ENCODE measurements at places on chromosomes 6 and 20.

GRCh38 chr6:39941138-39941537 lies 6.9 kb upstream of the MOCS1 start:
- no peak for DNase-seq

DNA sequence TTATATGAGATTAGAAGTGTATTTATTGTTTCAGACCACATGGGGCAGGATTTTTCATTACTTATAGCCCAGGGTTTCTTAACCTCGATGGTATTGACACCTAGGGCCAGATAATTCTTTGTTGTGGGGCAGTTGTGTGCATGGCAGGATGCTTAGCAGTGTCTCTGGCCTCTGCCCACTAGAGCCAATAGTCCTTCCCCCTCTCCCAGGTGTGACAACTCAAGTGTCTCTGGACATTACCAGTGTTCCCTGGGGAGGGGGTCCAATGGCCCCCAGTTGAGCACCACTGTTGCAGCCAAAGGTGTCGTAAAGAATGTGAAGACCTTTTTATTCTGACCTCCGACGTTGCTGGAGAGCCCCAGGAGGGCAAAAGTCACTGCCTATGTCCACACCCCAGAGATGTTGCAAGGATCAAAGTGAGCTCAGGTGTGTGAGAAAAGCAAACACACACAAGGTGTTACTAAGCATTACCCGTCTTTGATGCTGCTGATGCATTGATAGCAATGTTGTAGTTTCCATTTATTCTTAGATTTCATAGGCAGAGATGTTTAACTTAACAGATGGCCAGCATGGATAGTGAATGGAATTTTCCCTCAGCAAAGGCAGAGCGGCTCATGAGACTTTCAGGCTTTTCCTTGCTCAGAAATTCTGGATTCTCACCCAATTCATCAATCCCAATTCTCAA lies 22.2 kb downstream of the BANF2 start:
- DNase-seq, result no peak

GRCh38 chr6:43827898-43828297 lies 57.9 kb downstream of the VEGFA start:
- no peak for DNase-seq

DNA sequence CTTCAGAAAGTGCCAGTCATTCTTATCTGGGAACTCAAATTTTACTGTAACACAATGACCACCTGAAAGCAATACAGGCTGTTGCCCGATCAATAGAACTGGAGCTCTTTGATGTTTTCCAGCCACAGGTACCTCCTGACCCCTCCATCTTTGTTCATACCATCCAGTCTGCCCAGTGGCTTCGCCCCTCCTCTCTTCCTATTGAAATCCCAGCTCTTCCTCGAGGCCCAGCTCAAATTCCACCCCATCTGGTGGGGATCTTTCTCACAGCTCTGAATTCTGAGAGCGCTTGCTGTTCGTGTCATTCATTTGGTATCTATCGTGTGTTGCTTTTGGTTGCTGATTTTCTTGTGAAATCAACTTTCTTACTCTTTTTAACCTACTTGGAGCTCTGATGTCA lies 87.9 kb upstream of the CNKSR3 start:
- DNase-seq, result no peak

DNA sequence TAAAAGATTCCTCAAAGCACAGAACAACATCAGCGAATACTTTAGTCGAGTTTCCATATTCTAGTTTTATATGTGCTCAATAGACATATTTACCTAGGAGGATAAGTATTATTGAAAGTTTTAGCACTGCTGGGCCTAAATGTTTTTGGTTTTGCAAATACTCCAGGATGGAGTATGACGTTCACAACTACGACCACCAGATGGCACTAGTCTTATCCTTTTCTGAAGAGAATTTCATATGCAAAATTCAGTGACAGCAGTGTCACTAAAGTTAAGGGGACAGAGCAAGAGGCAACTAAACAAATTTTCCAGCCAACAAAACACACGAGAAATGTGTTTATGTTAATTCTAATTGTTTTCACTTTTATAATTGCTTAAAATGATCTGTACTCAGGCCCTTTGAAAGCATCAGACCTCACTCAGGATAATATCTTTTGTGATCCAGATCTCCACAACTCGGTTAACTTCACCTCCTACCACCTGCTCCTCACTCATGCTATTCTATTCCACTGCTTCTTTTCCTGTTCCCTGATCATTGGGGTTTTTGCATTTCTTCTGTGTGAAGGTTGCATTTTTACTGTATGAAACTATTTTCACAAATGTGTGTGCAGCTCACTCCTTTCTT lies 220.8 kb downstream of the TRDN start:
- no peak for DNase-seq

GRCh38 chr20:51899674-51900073 lies 97.4 kb upstream of the SALL4 start:
- DNase-seq, result no peak

GRCh38 chr6:122347280-122347679 lies 52.2 kb upstream of the HSF2 start:
- no peak for DNase-seq

DNA sequence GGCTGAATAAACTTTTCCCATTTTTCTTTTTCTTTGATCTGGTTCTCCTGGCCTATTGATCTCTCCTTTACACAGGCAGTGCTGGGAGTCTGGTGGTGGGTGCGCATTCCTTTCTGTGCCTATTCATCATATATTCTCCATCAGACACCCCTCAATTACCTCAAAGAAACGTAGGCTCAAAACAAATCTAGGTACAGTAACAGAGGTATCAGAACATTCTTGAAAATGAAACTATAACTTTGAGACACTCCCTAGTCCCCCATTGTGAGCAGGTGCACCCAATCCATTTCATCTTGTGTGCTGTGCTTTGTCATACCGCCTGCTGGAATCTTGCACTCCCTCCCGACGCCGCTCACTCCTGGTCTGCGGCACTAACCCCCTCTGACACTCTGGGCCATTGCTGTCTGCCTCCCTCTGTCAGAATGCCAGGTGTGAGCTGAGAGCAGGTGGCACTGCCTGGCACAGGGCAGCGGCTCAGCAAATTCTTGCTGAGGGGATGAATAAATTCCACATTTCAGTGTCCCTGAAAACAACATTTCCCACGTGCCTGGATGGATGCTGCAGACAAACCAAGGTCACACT lies 303.4 kb upstream of the EXOC2 start:
- DNase-seq, result no peak

DNA sequence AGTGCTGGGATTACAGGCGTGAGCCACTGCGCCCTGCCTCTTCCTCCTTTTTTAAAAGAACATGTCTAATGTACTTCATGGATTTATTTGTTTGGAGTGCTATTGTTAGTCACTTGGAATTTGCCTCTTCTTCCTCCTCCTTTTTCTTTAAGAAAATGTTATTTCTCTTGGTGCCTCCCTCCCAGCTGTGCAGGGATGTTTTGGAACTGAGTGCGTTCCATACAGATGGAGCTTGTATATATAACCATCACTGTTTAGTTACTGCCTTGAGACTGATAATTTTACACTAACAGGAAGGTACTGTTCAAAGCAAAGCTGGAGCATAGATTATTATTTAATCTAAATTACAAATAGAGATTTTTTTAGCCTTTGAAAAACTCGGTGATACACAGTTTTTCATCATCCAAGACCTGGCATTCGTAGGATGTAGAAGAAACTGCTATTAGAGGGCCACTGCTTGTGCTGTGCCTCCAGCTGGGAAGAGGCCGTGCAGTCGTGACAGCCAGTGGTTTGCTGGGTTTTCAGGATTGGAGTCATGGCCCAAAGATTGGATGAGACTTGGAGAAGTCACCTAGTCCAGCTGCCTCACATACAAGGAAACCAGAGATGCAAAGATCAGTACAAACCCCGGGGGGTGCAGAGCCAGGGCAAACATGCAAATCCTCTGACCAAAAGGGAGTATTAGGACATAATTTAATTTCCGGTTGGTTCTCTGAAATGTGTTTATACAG lies 123.1 kb downstream of the PLEKHG1 start:
- no peak for DNase-seq

GRCh38 chr20:17427638-17428037 lies 103.5 kb downstream of the BFSP1 start:
- DNase-seq, result no peak

- no peak for DNase-seq
Measured at GRCh38 chr6:71510856-71511255, 222.2 kb downstream of the OGFRL1 start.

GRCh38 chr6:168393126-168393870 lies 47.7 kb upstream of the SMOC2 start:
- DNase-seq, result no peak

DNA sequence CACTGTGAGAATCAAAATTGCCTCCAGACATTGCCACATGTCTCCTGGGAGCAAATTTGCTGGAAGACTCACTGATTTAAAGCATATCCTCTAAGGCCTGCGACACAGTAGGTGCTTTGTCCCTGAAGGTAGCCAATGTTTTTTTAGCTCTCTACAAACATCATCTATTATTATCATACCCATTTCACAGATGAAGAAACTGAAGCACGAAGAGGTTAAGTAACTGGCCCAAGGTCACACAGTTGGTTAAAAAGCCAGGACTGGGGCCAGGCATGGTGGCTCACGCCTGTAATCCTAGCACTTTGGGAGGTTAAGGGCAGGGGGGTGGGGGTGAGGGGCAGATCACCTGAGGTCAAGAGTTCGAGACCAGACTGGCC lies 12.4 kb downstream of the SLC13A3 start:
- no peak for DNase-seq

- DNase-seq, result no peak
Measured at GRCh38 chr6:10529231-10529801, 8.2 kb downstream of the GCNT2 start.

DNA sequence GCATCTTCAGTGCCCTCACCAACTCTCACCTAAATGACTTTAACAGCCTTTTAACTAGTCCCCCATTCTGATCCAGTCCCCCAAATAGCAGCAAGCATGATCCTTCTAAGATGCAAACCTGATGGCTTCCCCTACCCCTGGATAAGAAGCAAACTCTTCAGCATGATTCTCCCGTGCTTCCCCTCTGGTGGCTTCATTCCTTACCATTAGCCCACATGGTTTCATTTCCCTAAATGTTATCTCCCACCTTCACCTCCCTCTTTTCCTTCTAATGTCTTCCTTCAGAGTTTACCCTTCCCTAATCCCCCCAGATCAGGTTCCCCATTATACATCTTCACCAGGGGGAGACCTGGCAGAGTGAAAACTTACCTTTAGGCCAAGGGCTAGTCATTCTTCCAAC lies 4.0 kb upstream of the RAB5IF start:
- DNase-seq, result no peak

GRCh38 chr6:32838114-32838958 lies at the start of gene TAP2:
TAP2 (minus strand) TSS chr6:32838739; CDS start chr6:32838233, 506 bp downstream.
- peak; percentile 85 for DNase-seq

- DNase-seq, result no peak
Measured at GRCh38 chr6:97186416-97186999, 96.5 kb downstream of the MMS22L start.
